ENCODE measurements at places on chromosomes 5 and 9.

DNA sequence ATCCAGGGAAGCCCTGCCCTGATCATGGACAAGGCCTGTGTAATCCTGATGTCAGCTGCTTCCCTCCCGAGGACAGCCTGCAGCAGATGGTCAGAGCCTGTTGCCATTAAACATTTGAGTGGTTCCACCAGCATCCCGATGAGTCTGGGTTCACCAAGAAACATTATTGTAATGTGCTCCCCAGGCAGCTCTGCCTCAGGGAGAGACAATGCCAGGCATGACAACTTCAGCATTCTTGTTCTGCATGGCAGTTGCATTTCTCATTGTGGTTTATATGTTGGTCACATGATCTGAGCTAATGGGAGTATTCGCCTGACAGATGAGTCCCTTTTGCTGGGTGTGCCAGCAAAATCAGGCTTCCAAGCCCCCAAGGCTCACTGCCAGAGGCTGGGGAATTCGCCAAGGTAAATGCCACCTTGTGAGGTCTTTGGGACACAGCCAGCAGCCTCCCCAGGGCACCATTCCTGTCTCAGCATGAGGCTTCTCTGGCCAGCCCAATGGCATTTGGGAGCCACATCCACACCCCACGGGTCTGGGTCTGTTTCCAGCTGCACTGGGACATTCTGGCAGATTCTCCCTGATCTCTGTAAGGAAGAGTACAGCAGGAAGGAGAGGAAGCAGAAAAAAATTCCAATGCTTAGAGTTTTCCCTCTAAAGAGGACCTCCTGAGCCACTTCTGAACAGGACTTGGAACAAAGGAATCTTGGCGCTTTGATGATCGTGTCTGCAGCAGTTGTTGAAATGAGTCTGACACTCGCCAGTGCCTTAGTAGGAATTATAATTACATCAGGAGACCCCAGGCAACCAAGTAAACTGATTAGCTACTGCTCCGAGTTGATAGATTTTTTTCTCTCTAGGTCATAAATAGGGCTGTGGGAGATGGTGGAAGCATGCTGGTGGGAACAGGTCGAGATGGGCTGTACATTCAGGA is 18.7 kb downstream of the KCNIP1 start:
- no peak for DNase-seq

- DNase-seq = no peak
These were observed 31.2 kb downstream of the ARL15 start for GRCh38 chr5:54278979-54279717.

DNA sequence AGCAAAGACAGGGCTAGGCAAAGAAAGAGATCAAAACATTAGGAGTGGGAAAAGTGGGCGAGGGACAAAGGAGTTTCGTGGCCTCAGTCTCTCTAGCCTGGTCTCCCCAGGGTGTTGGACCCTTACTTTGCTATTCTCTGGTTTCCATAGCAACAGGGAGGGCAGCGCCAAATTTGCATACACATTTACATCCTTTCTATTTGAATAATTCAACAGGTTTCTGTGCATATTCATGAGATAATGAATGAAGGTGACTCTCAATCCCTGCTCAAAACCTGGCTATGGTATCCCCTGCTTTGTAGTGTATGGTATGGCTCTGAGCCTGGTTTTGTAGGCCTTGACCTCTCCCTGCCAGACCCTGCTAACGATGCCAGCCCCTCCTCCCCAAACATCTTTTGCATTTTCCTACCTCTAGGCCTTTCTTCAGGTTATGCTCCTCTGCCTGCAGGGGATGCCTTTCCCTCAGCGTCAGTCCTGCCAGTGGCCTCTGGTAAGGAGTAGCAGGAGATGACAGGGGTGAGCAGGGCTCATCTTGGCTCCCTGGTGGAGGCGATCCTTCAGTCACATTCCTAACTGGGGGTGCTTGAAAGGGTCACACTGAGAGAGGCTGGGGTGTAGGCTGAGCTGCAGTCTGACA is 9.8 kb downstream of the RPP25L start:
- no peak for DNase-seq

GRCh38 chr5:93621327-93621798 is 38.3 kb downstream of the NR2F1 start:
- DNase-seq = peak; percentile 65

- DNase-seq = no peak
These were observed 37.1 kb downstream of the TENT4A start for GRCh38 chr5:6750142-6750840.

DNA sequence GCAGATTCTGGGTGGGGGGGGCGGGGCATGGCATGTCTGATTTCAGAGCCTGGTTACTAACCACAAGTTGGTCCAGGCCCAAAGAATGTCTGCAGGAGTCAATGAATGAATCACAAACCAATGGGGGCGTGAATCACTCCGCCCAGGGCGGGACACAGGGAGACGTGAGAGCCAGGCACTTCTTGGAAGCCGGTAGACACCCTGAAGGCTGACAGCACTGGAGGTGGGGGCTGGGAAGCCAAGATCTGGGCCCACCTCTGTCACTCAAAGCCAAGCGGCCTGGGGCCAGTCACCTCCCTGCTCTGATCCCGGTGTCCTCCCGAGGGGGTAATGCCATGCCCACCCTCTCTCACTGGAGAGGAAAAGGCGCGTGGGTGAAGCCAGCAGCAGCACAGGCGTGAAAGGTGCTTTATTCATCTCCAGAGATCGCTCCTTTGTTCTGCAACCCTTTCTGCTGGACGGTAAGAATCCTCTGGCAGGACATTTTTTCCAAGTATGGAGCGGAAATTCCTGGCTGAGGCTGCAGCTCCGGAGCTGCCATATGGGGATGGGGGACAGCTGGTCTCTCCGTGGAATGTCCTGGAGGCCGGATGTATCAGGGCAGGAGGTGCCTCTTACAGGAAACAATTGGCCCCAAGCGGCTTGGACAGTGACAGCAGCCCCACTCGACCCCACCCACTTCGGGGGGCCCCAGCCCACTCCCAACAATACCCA is 85.0 kb downstream of the STK10 start:
- no peak for DNase-seq

DNA sequence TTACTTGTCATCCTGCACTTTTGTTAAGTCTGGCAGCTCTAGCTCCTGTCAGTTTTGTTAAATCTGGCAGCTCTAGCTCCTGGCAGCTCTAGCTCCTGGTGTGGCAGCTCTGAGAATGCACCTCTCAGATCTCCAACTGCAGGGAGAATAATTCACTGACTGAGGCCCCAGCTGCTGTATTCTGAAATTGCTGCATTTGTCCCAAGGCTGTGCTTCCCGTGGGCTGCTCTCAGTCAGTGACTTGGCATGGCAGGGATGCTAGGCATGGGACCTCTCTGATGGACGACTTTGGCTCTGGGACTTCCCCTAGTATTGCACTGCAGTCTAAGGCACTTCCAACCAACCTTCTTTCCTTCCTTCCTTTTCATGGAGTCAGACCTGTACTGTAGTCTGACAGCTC is 475.7 kb downstream of the CCDC171 start:
- DNase-seq = no peak

- DNase-seq = no peak
These were observed 269.9 kb upstream of the PAPPA start for GRCh38 chr9:115883467-115884329.

DNA sequence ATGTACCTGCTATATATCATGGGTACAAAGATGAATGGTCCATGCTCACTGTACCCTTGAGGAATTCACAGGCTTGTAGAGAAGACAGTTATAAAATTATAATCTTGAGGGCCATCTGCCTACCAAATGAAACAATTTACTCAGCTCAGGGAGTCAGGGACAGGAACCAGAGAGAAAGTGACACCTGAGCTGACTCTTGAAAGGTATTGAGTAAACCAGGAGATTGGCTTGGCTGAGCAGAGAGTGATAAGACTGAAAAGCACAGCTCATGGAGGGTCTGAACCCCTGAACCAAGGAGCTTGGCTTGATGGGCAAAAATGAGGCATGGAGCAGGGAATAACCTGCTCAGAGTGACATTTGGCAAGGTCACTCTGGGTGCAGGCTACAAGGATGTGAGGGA is 147.3 kb downstream of the FAM114A2 start:
- no peak for DNase-seq

DNA sequence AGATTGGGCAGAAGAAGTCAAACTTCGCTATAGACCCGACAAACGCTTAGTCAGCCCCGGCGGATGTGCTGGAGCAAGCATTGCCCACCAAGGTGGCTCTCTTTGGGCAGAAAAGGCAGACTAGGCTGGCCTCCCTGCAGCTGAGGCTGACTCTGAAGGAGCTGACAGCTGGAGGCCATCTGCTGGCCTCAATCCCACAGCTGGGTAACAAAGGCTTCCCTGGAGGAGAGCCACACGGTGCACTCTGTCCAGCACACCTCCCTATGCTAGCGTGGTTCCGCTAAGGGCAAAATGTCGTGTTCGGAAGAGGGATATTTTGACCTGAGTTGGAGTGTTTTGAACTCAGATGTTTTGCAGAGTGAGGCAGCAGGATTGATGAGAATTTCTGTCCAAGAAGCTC is 103.5 kb upstream of the PTCH1 start:
- no peak for DNase-seq

DNA sequence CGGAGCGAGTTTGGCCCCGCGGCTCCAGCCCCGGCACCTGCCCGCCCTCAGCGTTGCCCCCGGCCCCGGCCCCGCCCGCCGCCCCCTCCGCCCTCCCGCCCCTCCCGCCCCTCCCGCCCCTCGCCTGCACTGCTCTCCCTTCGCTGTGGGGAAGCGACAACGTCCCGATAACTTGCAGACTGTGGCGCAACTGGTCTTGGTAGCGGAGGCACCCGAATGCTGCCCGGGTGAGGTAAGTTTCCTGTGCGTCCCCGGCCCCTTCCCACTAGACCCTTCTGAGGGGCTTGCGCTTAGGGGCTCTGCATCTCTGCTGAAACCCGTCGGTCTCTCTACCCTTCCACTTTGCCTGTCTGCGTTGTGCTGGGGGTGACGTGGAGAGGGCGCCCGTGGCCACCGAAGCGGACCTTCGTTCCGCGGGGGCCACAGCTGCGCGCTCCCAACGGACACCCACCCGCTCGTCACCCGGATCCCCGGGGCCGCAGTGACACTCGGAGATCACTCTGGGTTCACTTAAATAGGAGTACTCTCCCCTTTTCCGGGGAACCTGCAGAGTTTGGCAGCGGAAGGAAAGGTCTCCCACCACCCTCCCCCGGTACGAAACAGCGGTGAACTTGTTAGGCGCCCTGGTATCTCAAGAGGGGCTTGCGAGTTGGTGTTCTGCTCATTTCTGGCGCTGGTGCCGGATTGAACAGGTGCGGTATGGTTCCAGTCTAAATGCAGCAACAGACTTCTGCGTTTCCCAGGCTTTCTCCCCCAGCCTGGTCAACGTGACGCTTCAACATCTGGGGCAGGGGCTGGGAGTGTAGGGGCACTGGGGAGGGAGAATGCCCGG is 707 bp downstream of the PIP5K1B start:
- DNase-seq = peak; percentile 45

DNA sequence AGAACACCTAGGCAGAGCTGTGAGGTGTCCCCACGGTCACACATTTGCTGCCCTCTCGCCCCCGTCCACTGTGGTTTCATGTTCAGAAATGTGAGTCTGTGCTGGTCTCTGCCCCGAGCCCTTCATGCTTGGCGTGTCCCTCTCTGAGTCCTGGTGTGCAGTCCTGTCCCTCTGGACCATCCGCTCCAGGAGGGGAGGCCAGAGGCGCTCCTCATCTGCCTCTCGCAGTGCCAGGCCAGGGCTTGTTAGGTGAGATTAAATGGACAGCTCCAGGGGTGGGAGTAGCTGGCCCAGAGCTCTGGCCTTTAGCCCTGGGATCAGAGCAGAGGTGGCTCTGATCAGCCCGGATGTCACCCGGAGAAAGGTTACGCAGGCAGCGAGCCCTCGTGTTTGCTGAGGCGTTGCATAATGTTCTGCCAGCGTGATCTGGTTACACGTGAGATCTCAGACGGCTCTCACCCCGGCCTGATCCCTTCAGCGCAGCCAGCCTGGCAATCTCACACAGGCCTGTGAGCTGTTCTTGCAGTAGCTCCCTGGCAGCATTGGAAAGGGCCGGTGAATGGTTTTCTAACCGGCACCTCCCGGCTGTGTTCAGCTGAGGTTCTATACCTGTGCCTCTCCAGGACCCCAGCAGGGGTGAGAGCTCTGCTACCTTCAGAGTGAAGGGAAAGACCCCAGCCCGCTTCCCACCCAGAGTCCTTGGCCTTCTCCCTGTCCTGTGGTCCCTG is 24.5 kb downstream of the PTGES2 start:
- peak; percentile 96 for DNase-seq

DNA sequence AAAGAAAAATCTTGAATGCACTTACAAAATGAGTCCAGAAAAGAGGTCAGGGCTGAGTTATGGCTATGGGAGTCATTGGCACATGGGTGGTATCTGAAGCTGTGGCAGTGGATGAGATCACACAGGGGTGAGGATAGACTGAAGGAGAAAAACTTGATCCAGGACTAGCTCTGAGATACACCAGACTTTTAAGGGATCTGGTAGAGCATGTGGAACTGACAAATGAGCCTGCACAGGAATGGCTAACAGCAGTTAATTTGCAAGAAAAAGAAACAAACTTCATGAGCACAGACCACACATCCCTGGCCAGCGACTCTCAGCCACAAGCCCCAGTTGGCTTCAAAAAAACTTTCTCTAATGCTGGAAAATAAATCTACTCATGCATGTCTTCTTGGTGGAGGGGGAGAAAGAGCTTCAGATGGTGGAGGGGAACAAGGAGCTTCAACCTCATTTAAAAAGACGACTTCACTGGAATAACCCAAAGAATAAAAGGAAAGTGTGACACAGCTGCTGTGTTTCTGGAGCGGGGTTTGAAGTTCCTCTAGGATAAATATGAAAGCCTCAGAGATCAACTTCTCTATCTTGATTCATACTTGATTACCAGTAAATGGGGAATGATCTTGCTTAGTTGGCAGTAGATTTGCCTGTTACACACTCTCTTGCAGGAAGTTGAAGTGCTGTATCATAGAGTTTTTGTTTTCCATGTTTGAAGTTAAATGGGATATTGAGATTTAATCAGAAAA is 33.6 kb downstream of the TNFAIP8 start:
- DNase-seq = no peak

DNA sequence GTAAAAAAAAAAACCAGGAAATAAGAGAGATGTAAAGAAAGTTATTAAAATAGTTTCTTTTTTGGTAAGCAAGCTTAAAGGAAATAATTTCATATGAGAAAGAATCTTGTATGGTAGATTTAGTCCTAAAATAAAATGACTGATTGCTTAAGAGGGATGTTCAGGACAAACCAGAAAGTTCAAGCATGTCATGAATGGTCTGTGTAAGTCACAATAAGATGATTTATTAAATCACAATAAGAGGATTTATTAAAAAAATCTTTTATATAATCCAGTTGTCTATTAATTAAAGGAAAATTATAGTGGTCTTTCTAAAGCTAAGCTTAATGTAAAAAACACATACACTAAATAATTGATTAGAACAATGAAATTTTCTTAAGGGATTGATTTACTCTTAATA is 91.8 kb upstream of the OR13F1 start:
- DNase-seq = no peak

DNA sequence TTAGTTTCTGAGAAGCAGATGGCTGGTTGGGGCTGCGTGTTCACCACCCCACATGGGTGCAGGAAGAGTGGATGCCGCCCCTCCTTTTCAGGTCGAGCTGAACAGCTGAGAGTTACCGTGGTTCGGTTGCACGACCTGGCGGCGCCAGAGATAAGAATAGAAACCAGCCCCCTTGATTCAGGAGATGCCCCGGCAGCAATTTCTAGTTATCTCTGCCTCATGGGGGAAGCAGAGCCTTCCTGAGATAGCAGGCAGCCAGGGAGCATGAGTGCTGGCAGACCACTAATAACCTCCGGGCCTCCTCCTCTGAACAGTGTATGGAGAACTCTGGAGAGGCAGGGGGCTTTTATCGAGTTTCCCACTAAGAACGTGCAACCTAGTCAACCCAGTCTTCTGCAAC is 177.8 kb downstream of the NSG2 start:
- DNase-seq = no peak

Measured in left lobe of liver (tissue), 2 donors.